ENCODE measurements at places on chromosomes 6 and 20.

DNA sequence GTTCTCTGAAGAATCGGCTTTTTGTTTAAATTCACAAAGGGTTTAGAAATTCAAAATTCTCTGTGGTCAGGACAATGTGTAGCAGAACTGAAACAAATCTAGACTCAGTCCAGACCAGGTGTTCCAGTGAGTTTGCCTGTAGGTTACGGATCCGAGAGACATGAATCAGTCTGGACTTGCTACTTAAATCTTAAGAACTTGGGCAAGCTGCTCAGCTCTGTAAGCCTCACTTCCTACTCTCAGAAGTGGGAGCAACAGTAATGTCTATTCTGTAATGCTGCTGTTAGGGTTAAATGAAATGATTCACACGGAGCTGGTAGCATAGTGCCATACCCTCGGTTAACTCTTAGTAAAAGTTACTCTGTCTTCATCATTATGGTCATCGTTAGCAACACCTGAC, 37.7 kb downstream of the HECA start:
- no peak for DNase-seq

DNA sequence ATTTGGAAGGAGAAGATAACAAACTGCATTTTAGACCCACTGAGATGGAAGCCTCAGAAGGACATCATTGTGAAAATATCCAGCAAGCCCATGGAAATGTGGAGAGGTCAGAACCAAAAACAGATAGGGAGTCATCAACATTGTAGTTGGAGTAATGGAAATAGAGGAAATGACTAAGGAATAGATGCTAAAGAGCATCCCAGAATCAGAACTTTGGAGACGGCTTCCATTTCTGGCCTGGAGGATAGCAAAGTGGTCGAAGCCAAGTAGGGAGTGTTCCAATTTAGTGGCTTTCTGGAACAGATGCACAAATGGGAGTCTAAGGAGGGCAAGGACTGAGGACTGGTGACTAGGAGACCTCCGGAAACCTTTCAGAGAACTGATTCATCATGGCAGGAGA, 3.6 kb downstream of the BEND6 start:
- DNase-seq, result no peak

GRCh38 chr20:19212821-19213502, 520 bp downstream of the SLC24A3 start:
- no peak for DNase-seq

- DNase-seq, result no peak
These were observed 36.4 kb downstream of the ERMARD start for GRCh38 chr6:169787797-169788196.

DNA sequence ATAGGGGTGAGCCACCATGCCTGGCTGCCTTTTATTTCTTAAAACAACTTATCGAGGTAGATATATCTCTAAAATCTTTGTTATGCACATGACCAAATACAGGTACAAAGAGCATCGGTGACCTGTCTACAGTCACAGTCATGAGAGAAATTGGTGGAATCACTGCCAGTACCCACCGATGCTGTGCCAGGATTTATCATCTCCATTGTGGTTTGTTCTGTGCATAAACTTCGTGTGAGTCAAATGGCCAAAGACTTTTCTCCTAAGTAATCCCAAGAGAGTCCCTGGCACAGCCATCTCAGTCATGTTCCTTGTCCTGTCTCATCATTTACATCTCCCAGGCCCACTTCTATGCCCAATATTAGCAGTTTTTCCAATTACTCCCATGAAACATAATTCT, 9.0 kb downstream of the GSTA3 start:
- DNase-seq, result no peak

GRCh38 chr6:18262702-18263417, 1.5 kb downstream of the DEK start:
- DNase-seq, result no peak

DNA sequence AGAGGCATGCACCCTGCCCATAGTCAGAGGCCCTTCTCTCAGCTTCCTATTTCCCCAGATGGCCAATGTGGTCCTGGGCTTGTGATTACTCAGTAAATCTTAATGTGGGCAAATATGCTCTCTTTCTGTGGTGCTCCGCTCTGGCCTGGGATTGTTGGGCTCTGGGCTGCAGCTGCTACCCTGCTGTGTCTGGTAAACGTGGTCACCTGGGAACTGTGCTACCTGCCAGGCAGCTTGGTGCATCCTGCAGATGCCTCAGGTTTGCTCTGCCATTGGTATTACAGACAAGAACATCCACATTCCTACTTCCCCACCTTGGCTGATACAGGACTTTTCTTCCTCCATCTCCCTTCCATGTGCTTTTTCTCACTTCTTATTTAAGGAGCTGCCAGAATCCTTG, 611.5 kb upstream of the IMPG1 start:
- DNase-seq, result no peak

DNA sequence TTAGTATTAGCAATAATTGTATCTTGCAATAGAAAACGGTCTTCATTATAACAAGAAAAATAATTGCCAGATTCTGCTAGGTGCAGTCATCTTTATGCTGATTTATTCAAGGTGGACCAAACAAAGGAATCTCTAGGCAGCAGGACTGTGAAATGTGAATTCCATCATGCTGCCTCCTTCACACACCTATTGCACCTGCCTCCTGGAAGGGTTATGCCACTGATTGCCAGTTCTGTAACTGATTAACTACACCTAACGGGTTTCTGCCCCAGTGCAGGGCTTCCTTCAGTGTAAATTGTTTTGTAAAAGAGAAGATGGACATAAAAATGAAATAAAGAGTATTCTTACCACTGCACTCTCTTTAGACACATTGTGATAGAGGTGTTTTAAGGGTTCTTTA, 96.1 kb downstream of the FOXO3 start:
- no peak for DNase-seq

Data from AG09309 (cell line).